Activated CD4-positive, CD25-positive, alpha-beta regulatory T cell treated with anti-CD3 and anti-CD28 coated beads, Interleukin-2, amount 50 U/mL, for 72 hours (primary cell): ENCODE measurements at places on chromosomes 6 and 20.

DNA sequence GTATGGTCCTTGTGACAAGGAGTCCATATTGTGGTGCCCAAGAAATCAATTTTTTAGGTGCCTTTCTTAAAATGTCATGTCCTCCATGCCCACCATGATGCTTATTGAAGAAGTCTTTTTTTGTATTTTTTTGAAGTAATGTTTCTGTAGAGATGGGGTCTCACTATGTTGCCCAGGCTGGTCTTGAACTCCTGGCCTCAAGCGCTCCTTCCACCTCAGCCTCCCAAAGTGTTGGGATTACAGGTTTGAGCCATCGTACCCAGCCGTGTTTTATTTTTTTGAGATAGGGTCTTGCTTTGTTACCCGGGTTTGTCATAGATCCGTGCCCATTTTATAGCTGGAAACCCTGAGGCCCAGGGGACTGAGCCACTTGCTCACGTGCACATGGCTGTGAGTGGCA is 238.3 kb downstream of the ATXN1 start:
- no peak for DNase-seq

- no peak for DNase-seq
Observed at GRCh38 chr6:41175084-41175483, 12.2 kb upstream of the TREM2 start.

GRCh38 chr6:32047855-32048766 is 9.9 kb downstream of the CYP21A2 start:
- peak; percentile 85 for DNase-seq

GRCh38 chr6:80862756-80863155 is 756.3 kb downstream of the BCKDHB start:
- DNase-seq = no peak

GRCh38 chr6:131258816-131259476 is 123.7 kb downstream of the AKAP7 start:
- no peak for DNase-seq

DNA sequence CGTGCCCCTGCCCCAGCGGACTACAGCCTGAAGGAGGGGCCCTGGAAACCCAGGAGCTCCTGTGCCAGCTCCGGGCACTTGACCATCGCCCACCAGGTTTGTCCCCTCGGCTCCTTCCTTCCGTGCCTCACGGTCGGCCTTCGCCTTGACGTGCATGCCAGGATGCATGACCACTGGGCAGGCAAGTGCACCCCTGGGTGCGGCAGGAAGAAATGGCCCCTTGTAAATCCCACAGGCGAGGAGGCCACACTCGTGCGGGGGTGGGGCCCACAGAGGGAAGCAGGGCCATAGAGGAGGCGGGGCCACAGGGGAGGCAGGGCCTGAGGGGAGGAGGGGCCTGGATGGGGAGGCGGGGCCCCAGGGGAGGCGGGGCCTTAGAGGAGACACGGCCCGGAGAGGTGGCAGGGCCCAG is 81.7 kb downstream of the YTHDF1 start:
- peak; percentile 35 for DNase-seq

DNA sequence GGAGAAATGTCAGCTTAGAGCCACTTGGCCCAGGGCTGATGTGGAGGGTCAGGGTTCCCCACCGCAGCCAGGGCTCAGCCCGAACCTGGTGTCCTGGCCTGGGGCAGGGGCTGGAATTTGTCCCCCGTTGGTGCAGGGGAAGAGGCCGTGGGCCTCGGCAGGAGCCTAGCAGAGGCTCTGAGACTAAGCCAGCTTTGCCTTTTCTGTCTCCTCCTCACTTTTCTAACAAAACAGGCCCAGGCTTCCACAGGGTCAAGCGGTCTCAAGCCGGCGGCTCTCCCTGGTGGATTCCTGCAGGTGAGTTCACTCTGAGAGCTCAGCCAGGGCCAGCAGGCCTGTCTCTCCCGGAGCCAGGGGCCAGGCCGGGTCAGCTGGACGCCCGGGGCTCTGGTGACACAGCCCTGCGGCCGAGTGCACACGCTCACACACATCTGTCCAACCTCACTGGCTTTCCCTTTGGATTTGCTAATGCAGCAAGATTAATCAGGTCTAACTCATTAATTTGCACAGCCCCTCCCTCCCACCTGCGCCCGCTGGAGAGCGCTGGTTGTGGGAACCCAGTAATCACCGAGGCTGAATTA is 2.9 kb upstream of the CHRNA4 start:
- no peak for DNase-seq
